GM23248 (cell line): ENCODE measurements at places on chromosomes 5 and 9. TPM values are rescaled to one million over a fixed set of nuclear protein-coding genes. Genes with fewer than 3 reads are reported as not detected.

DNA sequence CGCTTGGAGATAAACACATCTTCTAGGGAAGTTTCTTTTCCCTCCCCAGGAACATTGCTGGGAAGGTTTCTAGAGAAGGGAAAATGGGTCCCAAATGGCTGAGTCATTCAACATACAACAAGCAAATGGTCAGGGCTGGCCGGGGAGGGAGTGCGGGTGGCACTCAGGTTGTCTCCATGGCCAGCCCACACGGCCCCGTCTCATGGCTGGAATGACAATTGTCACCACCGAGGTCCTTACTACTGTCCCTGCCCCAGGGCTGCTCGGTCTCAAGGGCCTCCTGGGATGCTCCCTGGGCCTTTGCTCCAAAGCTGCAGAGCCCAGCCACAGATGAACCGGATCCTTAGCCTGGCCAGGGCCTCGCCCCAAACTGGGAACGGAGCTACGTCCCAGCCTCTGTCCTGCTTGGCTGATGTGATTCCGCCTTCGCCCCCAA is 121.9 kb downstream of the FGF18 start:
- DNase-seq, result no peak

DNA sequence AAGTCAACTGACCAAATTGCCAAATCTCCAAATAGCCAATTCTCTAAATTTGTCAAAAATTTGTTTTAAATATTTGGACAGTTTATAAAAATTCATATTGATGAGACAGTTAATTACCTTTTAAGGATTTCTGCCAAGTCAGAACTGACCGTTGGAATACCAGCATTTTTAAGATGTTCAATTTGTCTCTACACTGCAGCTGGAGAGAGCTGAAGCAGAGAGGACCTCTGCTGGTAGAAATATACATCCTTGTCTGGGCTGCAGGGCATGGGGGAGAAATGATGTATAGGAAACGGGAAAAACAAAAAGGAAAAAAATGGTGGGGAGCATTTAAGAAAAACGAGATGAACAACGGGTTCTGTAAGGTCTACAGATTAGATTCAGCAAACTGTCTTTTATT is 16.8 kb downstream of the NR6A1 start:
- DNase-seq, result peak; percentile 48

DNA sequence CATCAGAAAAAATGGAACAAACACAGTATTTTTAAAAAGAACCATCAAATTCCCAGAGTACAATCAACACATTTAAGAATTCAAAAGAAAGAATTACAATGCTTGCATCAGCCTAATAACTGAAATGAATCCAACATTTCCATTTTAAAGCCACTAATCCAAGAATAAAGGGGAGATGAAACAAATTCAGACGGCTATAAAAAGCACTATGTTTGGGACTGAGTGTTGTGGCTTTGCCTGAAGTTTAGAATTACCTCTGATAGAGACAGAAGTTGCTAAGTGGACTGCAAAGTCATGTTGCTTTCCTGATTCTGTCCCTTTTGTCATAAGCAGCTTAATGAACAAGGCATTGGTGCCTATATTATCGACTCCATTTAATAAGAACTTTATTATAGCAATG is 135.4 kb upstream of the RGMB start:
- DNase-seq, result no peak

GRCh38 chr5:67319935-67320725 is 123.5 kb upstream of the CD180 start:
- DNase-seq, result no peak

DNA sequence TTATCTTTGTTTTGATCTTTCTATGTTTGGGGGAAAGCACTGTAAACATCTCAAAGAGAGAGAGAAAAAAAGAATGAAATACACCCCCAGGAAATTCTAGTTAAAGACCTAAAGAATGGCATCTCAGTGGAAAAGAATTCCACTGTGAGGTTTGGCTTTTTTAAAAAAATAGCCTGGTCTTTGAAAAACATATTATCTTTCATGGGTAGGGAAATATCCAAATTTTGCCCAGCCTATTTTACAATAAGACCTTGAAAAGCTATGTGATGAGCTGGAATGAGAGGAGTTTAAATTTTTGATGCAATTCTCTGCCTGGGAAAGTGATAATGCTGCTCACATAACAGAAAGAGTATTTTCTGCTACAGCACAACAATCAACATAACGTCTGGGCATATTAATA is 348.1 kb upstream of the WWC1 start:
- DNase-seq, result no peak

DNA sequence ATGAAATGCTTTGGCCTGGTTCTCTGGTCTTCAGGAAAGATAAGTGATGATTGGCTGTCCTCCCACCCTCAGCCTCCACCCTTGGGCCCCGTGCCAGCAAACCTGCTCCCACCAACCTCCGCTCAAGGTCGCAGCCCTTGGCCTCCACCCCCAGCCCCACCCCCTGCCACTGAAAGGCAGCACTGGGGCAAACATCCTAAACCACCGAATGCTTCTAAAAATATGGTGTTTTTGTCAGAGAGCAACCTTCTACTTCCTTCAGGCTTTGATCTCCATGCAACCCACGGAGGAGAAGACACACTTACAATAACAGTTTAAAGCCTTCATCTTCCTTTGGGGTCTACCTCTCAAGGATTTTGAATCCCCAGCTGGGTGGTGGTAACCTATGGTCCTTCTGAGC is 24.0 kb upstream of the TCF7 start:
- DNase-seq, result no peak

Gene DPYSL3
- 34.3 and 42.8 TPM in 2 replicates for total RNA-seq

- peak; percentile 29 for DNase-seq
These were observed 297.6 kb downstream of the CDH10 start for GRCh38 chr5:24347158-24347557.

DNA sequence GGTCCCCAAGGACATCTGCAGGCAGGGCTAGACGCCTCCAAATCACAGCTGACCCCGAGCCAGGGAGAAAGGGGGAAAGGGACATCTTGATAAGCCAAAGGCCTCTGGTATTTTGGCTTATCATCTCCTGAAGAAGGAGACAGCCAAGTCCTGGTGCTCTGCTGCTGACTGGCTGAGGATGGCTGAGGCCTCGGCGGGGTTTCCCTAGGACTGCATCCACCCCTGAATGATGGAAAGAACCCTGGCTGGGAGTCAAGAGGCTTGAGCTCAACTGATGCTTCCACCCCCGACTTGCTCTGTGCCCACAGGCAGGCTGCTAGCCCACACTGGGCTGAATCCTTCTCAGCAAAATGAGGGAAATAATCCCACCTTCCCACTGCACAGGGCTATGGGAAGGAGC is 30.9 kb upstream of the HRH2 start:
- no peak for DNase-seq

Gene MCTP1
- not detected in 2 replicates for total RNA-seq

DNA sequence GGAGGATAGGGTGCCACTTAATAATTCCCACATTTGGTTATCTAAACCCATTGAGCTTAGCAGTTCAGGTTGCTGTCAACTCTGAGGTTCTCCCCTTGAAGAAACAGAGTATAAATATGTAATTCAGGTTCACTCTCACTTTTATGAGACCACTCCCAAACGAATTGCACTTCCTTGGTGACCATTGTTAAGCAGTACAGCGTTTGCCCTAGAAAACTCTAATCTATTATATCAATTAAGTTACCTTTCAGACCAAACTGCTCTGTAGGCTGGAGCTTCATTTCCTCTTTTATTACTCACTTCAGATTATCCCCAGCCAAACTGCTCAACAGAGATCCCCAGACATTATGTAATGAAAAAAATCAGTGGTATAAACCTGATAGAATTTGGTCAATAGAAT is 1317.0 kb upstream of the ACO1 start:
- DNase-seq, result no peak

Gene SH3RF2
- total RNA-seq, result not detected in 2 replicates

DNA sequence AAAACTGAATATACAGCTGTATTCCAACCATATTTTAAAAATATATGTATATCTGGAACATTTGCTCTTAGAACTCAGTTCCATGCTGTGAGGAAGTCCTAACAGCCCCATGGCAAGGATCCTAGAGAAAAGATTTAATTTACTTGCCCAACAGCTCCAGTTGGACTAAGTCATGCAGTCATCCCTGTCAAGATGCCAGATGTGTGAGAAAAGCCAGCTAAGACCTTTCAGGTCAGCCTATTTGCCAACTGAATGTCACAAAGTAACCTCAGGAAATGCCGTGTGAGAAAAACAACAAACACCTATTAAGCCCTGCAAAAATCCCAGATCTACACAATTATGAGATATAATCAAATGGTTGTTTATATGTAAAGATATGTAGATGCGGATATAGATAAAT is 416.3 kb downstream of the NR2F1-AS1 start:
- peak; percentile 93 for DNase-seq

Gene EIF4E1B
- total RNA-seq, result not detected in 2 replicates

- DNase-seq, result peak; percentile 82
These were observed 10.5 kb upstream of the GALNT10 start for GRCh38 chr5:154179846-154180710.

- no peak for DNase-seq
These were observed 28.2 kb downstream of the HTR4 start for GRCh38 chr5:148626081-148626613.

Gene SUSD3
- total RNA-seq, result 0.43 and 0.63 TPM in 2 replicates

- DNase-seq, result peak; percentile 32
These were observed 55.8 kb downstream of the ENTREP1 start for GRCh38 chr9:69380811-69381210.

DNA sequence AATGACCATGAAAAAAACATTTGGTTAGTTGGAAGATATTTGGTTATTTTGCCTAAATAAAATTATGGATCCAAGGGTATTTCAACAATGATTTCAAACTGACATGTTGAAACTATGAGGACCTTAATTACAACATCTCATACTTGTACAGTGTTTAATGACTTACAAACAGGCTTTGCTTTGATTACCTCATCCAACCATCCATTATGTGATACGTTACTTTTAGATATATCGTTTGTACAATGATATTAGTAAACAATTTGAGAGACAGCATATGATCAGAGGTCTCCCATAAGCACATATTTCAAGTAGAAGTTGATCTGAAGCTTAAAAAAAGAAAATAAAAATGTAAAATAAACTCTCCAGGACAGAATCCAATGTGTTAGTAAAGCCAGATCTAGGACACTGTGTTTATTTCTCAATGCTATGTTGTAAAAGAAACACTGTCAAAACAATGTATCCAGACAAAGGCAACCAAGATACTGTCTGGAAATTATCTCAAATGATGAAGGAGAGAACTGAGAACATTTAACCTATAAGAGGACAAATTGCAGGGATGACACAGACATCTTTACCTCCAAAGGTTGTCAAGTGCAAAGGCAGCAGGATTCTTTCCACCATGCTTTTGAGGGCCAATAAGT is 116.0 kb upstream of the TARS1 start:
- DNase-seq, result no peak

GRCh38 chr9:109889456-109889855 is 109.5 kb downstream of the PALM2AKAP2 start:
- DNase-seq, result no peak

- no peak for DNase-seq
These were observed 197.2 kb downstream of the GADD45G start for GRCh38 chr9:89801742-89802670.

DNA sequence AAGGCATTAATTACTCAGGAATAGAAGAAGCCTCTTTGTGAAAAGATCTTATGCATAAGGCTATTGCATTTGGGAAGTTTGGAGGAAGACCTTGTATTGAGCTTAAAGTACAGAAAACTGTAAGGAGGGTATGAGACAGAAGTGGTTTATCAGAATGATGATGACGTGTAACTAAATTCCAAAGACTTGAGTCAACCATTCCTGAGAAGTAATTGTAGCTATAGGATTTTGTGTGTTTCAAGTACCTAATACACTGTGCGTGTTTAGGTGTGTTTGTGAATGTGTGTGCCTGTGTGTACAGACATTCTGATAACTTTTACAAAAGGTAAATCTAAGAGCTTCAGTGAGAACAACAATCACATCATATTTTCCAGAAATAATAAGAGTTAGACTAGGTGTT is 46.5 kb upstream of the IRX2 start:
- peak; percentile 6 for DNase-seq

GRCh38 chr9:116165912-116166311 is 12.3 kb downstream of the PAPPA start:
- peak; percentile 57 for DNase-seq

GRCh38 chr9:114250235-114250568 is 72.7 kb upstream of the ORM1 start:
- DNase-seq, result peak; percentile 96

- peak; percentile 63 for DNase-seq
These were observed 610 bp downstream of the PSIP1 start for GRCh38 chr9:15509931-15510788.

Gene SPATA31A3
- not detected in 2 replicates for total RNA-seq

- no peak for DNase-seq
These were observed 375.8 kb downstream of the GADD45G start for GRCh38 chr9:89980600-89980999.

Gene UBAC1
- 45.9 and 54.3 TPM in 2 replicates for total RNA-seq

DNA sequence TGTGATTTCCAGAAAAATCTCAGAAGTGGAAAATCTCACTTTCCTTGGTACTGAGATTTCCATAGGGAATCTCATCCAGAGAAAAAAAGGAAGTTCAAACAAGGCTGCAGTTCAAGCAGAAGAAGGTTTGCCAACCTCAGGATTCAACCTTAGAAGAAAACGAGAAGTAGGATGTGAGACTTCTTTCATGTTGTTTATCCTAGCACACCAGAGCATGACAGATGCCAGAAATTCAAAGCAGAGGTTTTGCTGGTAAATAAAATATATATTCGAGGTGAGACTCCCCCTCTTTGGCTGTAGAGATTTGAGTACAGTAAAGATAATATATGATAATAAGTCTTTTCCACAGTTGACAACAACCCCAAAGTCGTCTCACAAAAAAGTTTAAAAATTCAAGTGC is 116.9 kb upstream of the SMC2 start:
- no peak for DNase-seq

GRCh38 chr5:10555277-10555684 is 8.6 kb upstream of the ANKRD33B start:
- DNase-seq, result peak; percentile 90
